Upper lobe of left lung (tissue), 6 donors: ENCODE measurements at places on chromosomes 11 and 22. TPM values are rescaled to one million over a fixed set of nuclear protein-coding genes. Genes with fewer than 3 reads are reported as not detected.

GRCh38 chr22:20186183-20186870 lies 35.5 kb upstream of the CCDC188 start:
- H3K4me1 ChIP-seq, result no peaks in the 10 kb centered on the region
- H3K27me3 ChIP-seq, result no peaks in the 10 kb centered on the region
- H3K36me3 ChIP-seq, result no peaks in the 10 kb centered on the region
- no peak overlapping the region for H3K4me3 ChIP-seq
- DNase-seq, result no peak

DNA sequence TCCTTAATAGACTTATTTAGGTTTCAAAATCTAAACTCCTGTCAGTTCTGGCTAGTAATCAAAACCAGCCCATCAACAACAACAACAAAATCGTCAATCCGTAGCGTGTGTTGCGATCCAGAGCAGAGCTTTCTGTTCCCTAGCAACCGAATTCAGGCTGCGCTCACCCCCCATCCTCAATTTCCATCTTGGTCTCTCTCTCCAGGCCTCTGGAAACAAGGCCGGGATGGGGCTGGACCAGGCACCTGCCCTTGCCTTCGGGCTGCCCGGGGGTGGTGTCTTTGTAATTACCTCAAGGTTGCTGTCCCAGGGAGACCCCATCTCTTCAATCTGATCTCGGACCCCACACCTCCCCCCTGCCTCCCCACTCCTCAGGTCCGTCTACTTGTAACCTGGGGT lies 1341.5 kb downstream of the BRD1 start:
- peaks cover 19% of the 10 kb centered on the region for H3K27me3 ChIP-seq
- H3K27ac ChIP-seq, result no peak overlapping the region
- no peak overlapping the region for H3K4me3 ChIP-seq

GRCh38 chr11:76671237-76671592 lies 668 bp upstream of the LRRC32 start:
- peaks cover 41% of the 10 kb centered on the region for H3K4me1 ChIP-seq
- no peaks in the 10 kb centered on the region for H3K36me3 ChIP-seq
- DNase-seq, result no peak
- peak overlapping the region; percentile 59 for H3K4me3 ChIP-seq

DNA sequence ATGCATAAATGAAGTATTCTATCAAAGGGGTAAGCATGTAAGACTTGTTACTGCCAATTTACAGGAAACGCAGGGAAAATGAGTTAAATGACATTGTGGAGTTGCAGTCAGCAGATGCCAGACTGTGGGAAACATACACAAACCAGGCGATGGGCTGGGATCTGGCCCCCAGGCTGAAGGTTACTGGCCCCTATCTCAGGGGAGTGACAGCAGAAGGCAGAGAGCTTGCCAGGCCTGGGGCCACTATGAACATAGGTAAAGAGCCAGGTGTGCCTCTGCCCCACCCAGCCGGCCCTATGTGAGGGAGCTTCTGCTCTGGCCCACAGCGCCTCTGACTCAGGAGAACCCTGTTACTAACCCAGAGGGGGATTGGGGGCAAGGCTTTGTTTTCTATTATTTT lies 26.1 kb upstream of the SLC25A1 start:
- peaks cover 22% of the 10 kb centered on the region for H3K36me3 ChIP-seq
- no peak overlapping the region for H3K27ac ChIP-seq
- no peaks in the 10 kb centered on the region for H3K4me1 ChIP-seq
- H3K4me3 ChIP-seq, result no peak overlapping the region

- no peak for DNase-seq
- peak overlapping the region; percentile 92 for H3K4me3 ChIP-seq
- peaks cover 14% of the 10 kb centered on the region for H3K4me1 ChIP-seq
- no peaks in the 10 kb centered on the region for H3K27me3 ChIP-seq
- H3K36me3 ChIP-seq, result no peaks in the 10 kb centered on the region
These were observed 388 bp downstream of the HINFP start for GRCh38 chr11:119121811-119122124.

- H3K27ac ChIP-seq, result peak overlapping the region; percentile 85
- H3K36me3 ChIP-seq, result peaks cover 3% of the 10 kb centered on the region
- peaks cover 56% of the 10 kb centered on the region for H3K4me1 ChIP-seq
- H3K27me3 ChIP-seq, result no peaks in the 10 kb centered on the region
These were observed 4.9 kb downstream of the HSD17B12 start for GRCh38 chr11:43685440-43685839.

DNA sequence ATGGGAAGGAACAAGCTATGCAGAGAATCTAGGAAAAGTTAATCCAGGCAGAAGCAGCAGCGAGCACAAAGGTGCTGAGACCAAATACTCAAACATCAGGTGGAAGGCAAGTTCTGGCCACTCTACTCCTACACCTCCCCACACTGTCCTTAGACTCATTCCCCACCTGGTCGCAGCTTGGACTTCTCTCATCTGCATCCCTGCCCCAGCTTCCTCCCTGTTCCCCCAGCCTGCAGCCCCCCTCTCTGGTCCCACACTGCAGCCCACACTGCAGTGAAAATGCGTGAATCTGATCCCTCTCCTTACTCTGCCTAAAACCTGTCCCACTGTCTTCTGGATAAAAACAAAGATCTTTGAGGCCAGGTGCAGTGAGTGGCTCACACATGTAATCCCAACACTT lies 9.1 kb downstream of the TPBGL start:
- H3K27ac ChIP-seq, result no peak overlapping the region
- peaks cover 7% of the 10 kb centered on the region for H3K4me1 ChIP-seq
- DNase-seq, result no peak
- no peak overlapping the region for H3K4me3 ChIP-seq
- no peaks in the 10 kb centered on the region for H3K27me3 ChIP-seq

DNA sequence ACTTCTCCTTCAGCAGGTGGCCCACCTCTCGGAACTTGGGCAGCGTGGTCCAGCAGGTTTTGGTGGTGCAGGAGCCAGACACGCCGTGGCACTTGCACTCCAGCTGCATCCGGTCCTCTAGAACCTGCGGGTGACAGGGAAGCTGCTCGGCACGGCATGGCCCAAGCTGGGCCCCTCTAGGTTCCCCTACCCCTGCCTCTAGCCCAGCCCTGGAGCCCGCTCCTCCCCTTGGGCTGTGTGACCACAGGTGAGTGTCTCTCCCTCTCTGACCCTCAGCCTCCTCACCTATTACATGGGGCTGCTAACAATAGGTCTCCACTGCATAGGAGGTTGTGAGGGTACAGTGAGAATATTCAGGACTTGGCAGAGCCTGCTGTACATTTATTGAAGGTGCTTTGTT lies 53.8 kb downstream of the WNT7B start:
- no peak overlapping the region for H3K27ac ChIP-seq
- DNase-seq, result no peak
- no peaks in the 10 kb centered on the region for H3K4me1 ChIP-seq
- no peaks in the 10 kb centered on the region for H3K27me3 ChIP-seq

- H3K27ac ChIP-seq, result no peak overlapping the region
- no peaks in the 10 kb centered on the region for H3K27me3 ChIP-seq
- no peaks in the 10 kb centered on the region for H3K36me3 ChIP-seq
- peak overlapping the region; percentile 38 for H3K4me3 ChIP-seq
- peaks cover 14% of the 10 kb centered on the region for H3K4me1 ChIP-seq
These were observed 36.7 kb downstream of the CD6 start for GRCh38 chr11:61007956-61008896.

GRCh38 chr22:22171357-22172218 lies 73.0 kb upstream of the VPREB1 start:
- H3K27ac ChIP-seq, result no peak overlapping the region
- no peak for DNase-seq
- H3K27me3 ChIP-seq, result no peaks in the 10 kb centered on the region
- no peak overlapping the region for H3K4me3 ChIP-seq
- H3K36me3 ChIP-seq, result no peaks in the 10 kb centered on the region

GRCh38 chr11:36407356-36407755 lies 102.7 kb downstream of the TRAF6 start:
- peak overlapping the region; percentile 39 for H3K27ac ChIP-seq
- H3K27me3 ChIP-seq, result no peaks in the 10 kb centered on the region
- H3K4me3 ChIP-seq, result no peak overlapping the region
- DNase-seq, result no peak

DNA sequence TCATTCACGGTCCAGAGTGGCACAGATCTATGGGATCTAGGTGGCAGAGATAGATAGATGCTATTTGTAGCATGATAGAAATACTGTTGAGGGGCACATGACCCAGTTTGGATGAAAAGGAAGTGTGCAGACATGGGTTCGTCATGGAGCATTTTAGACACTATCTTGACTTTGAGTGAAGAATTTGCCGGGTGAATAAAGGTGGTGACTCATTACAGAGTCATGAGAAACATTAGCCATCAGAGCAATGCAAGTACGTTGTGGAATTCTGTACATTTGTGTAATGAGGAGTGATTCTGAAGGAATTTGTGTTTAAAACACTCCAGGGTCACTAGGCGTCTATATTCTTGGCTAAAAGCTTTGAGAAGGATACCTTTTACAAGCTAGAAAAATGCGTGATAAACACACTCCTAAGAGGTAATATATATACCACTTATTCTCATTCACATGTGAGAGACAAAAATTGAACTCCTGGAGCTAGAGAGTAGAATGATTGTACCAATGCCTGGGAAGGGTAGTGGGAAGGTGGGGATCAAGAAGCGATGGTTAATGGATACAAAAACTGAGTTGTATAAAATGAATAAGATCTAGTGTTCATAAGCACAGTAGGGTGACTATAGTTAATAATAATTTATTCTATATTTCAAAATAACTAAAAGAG lies 593.7 kb upstream of the LUZP2 start:
- H3K4me1 ChIP-seq, result no peaks in the 10 kb centered on the region
- no peak overlapping the region for H3K4me3 ChIP-seq
- DNase-seq, result no peak
- no peaks in the 10 kb centered on the region for H3K36me3 ChIP-seq
- H3K27me3 ChIP-seq, result no peaks in the 10 kb centered on the region
- H3K27ac ChIP-seq, result no peak overlapping the region

DNA sequence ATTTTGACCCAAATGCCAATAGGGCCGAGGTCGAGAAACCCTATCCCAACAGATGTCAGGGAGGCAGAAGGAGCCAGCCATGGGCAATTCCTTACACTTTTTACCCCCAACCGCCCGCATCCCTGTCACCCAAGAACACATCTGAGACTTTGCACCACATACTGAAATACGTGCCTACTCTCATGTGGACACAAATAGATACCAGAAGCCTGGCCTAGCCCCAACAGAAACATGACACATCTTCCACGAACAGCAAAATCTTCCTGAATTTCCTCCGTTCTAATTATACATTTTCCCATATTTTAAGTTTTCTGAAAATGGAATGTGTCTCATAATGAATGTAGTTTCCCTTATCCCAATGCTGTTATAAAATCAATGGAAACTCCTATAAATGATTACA lies 64.7 kb downstream of the SLC1A2 start:
- no peaks in the 10 kb centered on the region for H3K36me3 ChIP-seq
- DNase-seq, result no peak
- H3K4me3 ChIP-seq, result no peak overlapping the region
- no peak overlapping the region for H3K27ac ChIP-seq
- H3K27me3 ChIP-seq, result no peaks in the 10 kb centered on the region
- peaks cover 4% of the 10 kb centered on the region for H3K4me1 ChIP-seq

- DNase-seq, result no peak
- no peaks in the 10 kb centered on the region for H3K36me3 ChIP-seq
- no peak overlapping the region for H3K4me3 ChIP-seq
- no peak overlapping the region for H3K27ac ChIP-seq
These were observed 66.6 kb downstream of the ENDOD1 start for GRCh38 chr11:95156133-95156721.

GRCh38 chr11:134714021-134714656 lies 302.1 kb upstream of the B3GAT1 start:
- no peak overlapping the region for H3K4me3 ChIP-seq
- H3K27ac ChIP-seq, result no peak overlapping the region
- no peaks in the 10 kb centered on the region for H3K4me1 ChIP-seq
- DNase-seq, result peak; percentile 38
- H3K27me3 ChIP-seq, result no peaks in the 10 kb centered on the region

DNA sequence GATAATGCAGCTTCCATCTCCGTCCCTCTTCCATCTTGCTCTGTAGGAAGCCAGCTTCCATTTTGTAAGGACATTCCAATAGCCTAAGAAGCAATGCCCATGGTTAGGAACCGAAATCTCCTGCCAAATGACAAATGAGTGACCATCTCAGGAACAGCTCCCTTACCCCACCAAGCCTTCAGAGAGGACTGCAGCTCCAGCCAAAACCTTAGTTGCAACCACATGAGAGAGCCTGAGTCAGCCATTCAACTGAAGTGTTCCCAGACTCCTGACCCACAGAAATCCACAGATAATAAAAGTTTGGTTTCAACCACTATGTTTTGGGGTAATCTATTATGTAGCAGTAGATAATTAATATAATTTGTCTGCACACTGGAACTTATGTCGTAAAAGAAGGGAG lies 51.7 kb upstream of the LDLRAD3 start:
- H3K4me3 ChIP-seq, result no peak overlapping the region
- H3K27ac ChIP-seq, result no peak overlapping the region
- no peaks in the 10 kb centered on the region for H3K27me3 ChIP-seq
- no peaks in the 10 kb centered on the region for H3K36me3 ChIP-seq
- no peak for DNase-seq

- H3K4me1 ChIP-seq, result peaks cover 57% of the 10 kb centered on the region
- H3K36me3 ChIP-seq, result peaks cover 32% of the 10 kb centered on the region
- no peaks in the 10 kb centered on the region for H3K27me3 ChIP-seq
- no peak overlapping the region for H3K4me3 ChIP-seq
- no peak for DNase-seq
These were observed 2.2 kb downstream of the SLC39A13 start for GRCh38 chr11:47410370-47411264.

DNA sequence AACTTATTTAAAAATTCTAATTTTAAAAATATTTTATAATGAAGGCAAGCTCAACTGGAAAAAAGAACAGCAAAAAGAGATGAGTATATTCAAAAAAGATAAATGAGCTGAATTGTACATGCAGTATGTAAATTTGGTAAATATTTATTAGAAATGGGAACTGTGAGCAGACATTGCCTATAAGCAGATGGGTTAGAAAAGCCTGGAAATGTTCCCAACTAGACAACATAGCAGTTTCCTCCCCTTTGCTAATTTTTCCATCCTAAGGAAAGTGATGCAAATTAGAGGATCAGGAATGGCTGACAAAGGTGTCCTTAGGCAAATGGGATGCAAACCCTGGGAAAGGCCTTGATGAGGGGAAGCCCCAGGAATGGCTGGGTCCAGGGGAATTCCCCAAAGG lies 37.2 kb downstream of the TP53I11 start:
- no peak overlapping the region for H3K27ac ChIP-seq
- DNase-seq, result no peak
- no peak overlapping the region for H3K4me3 ChIP-seq
- no peaks in the 10 kb centered on the region for H3K36me3 ChIP-seq

The PRMT3 gene
- 7.6 TPM for total RNA-seq

The AHNAK gene
- total RNA-seq, result 583 TPM

The NCAPD3 gene
- 11.1 TPM for total RNA-seq

The DNAJB13 gene
- total RNA-seq, result 3.4 TPM

The PARVG gene
- total RNA-seq, result 163 TPM

The CACNA1I gene
- total RNA-seq, result 0.39 TPM

The SMTNL1 gene
- total RNA-seq, result not detected

The TRIM51 gene
- total RNA-seq, result not detected
